ENCODE measurements at places on chromosomes 13 and 19.

DNA sequence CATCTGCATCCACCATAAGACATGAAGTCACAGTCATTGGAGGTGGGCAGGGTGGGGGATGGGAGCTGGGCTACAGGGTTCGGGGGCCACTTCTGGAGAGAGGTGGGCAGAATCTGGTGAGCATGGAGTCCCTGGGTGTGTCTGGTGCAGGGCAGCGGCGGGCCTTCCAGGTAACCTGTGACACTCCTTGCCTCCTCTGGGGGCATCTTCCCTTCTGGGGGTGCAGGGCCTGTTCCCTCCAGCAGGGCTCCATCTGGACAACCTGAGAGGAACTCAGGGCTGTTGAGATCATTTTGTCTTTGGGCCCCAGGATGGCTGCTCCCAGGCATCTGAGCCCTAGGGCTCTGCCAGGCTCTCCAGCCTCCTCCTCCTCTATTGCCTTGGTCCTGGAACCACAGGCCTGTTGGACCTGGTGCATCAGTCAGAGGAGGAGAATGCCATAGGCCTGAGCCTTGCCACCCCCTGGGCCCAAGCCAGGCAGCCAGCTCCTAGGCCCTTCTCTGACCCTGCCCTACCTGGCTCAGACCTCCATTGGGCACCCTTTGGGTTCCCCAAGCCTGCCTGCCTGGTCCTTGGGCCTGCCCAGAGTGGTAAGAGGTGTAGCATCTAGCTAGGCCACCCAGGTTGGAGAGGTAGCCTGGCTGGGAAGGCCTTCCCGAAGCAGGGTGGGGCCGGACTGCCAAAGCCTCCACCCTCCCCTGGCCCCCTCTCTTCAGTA lies 13.4 kb downstream of the LYL1 start:
- no peak for DNase-seq

DNA sequence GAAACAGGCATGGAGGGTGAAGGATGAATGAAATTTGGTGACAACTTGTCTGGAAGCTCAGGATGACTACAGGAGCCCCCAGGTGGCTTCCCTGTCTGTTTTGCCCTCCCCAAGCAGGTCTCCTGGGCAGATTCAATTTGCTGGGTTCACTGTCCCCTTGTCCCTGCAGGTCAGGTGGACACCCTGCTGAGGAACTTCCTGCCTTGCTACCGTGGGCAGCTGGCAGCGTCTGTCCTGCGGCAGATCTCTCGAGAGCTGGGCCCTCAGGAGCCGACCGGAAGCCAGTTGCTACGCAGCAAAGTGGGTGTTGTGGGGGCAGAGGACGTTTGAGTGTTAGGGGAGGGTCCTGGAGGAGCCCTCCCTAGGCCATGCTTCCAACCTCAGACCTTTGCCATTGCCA lies 19.1 kb downstream of the PGLS start:
- no peak for DNase-seq

DNA sequence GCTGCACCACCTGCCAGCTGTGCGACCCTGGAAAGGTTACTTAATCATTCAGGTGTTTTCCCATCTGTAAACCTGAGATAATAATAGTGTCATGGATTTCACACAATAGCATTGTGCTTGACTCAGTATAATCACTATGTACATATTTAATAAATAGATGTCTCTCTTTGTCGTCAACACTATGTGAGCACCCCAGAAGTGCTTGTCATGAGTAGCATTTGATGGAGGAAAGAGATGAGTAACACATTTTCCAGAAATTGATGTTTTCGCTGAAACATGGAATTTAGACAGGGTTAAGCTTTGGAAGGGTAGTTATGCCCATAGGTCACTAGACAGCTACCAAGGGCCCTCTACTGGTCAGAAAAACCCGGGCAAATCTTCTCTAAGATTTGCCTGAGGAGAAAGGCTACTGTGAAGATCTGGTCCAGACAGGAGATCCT lies 9.5 kb upstream of the MBNL2 start:
- no peak for DNase-seq

DNA sequence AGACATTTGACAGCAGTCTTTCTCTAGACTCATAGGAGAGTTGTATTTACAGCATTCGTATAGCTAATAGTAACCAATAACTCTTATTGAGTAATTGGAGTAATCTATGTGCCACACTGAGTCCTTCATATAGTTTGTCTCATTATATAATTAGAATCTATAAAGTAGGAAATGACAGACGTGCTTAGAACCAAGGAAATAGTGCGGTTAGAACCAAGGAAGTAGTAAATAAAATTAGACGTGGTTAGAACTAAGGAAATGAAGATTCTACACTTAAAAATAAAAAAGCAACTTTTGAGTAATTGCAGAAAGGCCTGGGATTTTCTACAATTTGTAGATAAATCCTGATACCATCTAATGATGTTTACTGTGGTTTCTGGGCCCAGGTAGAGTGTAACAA lies 107.8 kb upstream of the TNFSF11 start:
- DNase-seq = no peak

DNA sequence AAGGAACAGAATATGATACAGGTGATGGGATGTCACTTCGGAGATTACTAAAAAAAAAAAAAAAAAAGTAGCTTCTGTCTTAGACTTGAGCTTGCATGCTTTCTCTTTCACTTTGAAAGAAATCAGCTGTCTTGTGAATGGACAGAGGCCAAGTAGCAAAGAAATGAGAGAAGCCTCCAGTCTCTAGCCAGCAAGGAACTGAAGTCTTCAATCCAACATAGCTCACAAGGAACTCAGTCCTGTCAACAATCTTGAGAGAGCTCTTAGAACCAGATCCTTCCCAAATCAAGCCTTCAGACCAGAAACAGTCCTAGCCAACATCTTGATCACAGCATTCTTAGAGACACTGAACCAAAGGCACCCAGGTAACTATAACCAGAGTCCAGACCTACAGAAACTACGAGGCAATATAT lies 7.7 kb downstream of the N4BP2L2 start:
- no peak for DNase-seq

GRCh38 chr19:37007587-37008220 lies 70.5 kb upstream of the ZNF420 start:
- peak; percentile 28 for DNase-seq

- no peak for DNase-seq
These were observed 33.4 kb downstream of the CRTC1 start for GRCh38 chr19:18716857-18717256.

- no peak for DNase-seq
These were observed 68.7 kb downstream of the ZNF726 start for GRCh38 chr19:23983406-23983805.

DNA sequence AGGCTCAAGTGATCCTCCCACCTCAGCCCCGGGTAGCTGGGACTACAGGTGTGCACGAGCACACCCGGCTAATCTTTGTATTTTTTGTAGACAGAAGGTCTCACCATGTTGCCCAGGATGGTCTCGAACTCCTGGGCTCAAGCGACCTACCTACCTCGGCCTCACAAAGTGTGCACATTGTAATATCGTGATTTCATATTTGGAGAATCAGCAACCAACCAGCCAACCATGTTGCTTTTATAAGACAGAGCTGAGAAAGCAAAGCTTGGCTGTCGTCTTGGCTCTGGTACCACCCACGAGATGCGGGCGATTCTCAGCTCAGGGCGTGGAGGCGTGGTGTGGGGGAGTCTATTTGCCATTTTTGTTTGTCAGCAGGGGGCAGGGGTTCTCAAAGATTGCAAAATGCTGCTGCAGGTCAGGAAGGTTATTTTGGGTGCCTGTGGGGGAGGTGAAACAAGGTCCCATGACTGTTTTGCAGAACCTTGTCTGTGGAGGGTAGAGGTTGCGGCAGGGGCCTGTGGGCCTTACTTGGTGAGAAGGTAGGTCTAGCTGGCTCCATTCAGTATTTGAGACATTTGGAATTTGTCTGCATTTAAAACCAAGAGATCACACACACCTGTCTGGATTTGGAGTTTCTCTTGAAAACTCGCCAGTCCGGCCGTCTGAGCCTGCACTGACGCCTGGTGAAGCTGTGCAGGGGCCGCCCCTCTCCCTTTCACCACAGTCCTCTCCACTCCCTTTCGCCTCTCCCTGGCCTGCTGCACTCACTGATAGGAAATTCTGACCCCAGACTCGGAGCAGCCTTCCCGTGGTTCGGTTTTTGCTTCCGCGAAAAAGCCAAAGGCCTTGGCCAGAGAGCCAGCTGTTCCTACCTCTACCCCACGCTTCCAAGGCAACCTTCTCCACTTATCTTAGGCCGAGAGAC lies 15.4 kb downstream of the TNFAIP8L1 start:
- no peak for DNase-seq

DNA sequence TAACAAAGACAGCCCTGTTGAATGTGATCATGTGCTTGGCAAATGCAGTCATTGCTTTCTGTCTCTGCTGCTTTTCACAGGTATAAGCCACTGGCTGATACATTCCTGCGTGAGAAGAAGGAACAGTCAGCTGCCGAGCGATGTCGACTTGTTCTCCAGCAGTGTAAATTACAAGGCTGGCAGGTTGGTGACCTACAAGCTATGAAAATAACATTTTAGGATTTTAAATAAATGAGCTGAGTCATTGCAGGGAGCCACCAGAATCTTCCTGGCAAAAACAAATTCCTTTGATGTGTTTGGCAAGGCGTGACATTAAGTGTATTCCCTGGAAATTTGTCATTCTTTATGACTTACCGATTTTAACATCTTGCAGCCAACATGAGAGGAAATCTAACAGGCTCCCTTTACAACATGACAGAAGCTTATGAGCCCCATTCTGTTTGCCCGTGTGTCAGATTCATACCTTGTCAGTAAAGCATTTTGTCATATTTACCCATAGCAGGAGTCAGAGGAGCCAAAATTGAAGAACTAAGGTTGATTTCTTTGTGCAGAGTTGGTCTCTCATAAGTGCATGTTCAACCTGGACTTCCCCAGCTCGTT lies 471.4 kb downstream of the MYO16 start:
- DNase-seq = no peak

DNA sequence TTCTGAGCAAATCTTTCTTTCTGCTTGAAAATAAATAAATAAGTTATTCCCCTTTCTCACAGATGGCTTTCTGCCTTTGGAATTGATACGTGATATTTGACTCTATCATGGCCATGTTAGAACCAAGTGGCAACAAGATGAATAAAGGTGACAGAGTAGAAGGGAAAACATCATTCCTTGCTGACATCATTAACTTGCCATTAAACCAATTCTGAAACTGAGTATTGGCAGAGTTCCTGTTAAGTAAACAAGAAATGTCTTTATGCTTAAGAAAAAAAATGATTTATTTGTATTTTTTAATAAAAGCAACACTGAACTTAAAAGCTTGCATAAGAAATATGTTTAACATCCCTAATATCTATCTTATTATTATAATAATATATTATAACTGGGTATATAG lies 828.1 kb downstream of the PCDH9 start:
- DNase-seq = no peak

DNA sequence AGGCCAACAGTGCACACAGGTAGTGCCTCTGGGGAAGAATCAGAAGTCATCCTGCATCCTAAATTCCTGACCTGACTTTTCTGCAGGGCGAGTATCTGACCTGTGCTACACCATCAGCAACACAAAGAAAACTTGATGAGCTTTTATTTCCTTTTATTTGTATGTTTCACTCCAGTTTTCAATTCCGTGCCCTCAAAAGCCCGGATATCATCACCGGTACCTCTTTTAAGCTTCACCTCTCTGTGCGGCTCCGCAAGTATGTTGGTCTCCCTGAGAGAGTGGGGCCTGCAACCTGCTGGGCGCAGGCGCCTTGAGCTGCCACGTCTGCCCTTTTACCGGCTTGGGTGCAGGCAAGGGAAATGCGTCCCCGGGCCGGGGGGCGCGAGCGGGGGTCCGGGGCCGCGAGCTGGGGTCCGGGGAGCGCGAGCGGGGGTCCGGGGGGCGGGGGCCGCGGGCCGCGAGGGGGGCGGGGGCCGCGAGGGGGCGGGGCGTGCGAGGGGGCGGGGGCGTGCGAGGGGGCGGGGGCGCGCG lies 4.3 kb upstream of the DUXA start:
- no peak for DNase-seq

DNA sequence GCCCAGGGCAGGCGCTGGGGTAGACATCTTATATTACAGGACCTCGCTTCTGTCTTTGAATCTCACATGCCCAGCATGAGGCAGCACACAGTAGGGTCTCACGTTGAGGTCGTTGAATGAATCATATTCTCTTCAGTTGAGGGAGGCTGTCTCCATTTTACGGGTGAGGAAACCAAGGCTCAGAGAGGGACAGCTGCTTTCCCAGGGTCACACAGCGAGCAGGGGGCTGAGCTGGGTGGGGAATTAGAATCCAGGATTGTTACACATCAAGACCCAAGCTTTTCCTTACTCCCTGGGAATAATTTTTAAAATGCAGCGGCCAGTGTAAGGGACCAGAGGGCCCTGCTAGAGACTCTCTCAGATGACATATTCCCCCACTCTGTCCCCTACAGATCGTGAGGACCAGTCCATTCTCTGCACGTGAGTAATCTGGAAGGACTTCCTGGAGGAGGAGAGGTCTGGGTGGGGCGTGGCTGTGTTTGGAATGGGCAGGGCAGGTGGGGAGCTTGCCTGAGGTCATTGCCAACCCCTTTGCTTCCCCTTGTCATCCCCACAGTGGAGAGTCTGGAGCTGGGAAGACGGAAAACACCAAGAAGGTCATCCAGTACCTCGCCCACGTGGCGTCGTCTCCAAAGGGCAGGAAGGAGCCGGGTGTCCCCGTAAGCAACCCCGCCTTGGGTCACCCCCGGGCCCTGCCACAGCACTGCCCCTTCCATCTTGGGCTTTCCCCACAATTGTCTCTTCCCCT lies 19.4 kb downstream of the MYH14 start:
- no peak for DNase-seq

- no peak for DNase-seq
These were observed 43.3 kb upstream of the RNF113B start for GRCh38 chr13:98220271-98220791.

GRCh38 chr13:103386341-103386740 lies 320.1 kb upstream of the SLC10A2 start:
- no peak for DNase-seq

DNA sequence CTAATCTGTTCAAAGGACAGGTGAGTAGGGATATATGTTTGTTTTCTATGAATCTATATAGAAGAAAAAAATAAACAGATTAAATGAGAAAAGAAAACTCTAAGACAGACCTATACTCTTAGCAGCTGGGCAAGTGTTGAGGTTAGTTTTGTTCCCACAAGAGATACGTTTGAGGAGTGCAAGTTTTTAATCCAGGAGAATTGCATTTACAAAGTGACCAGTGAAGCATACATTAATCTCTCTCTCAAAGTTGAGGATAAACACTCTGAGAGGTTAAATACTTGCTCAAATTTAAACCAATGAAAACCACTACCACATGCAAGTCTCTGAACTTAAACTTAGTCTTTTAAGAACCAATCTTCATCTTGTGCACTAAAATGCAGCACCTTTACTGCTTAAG lies 930.5 kb upstream of the MIR17HG start:
- no peak for DNase-seq

DNA sequence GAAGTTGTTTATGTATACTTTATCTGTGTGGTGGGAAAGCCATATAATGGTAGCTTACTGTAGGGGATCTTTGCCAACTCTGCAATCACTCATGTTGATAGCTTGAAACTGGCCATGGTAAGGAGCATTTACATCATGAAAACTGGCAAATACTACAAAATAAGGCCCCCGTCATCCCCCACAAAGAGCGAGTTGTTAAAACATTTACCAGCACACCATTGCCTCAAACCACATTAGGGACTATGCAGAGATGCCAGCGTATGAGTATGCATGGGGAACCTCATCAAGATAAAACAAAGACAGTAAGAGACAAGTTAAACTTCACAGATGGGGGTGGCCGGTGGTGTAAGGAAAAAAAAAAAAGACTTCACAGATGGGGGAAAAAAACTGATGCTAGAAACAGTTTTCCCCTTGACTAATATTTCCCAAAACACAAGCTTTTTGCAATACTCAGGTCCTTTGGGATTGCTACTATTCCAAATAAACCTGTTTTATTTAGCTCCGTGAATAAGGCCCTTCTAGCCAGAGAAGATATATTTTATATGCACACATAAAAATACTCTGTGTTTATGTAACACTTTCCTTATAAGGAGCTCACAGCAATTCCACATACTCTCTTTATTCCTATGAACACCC lies 70.6 kb upstream of the SERP2 start:
- no peak for DNase-seq
